NCI-H524 treated with DMSO at 0.1 percent for 48 hours (cell line): ENCODE measurements at places on chromosomes 11 and 22.

- no peak for DNase-seq
These were observed 79.1 kb downstream of the CDKN1C start for GRCh38 chr11:2806351-2807024.

- no peak for DNase-seq
These were observed 10.0 kb downstream of the ZNF143 start for GRCh38 chr11:9470765-9471164.

DNA sequence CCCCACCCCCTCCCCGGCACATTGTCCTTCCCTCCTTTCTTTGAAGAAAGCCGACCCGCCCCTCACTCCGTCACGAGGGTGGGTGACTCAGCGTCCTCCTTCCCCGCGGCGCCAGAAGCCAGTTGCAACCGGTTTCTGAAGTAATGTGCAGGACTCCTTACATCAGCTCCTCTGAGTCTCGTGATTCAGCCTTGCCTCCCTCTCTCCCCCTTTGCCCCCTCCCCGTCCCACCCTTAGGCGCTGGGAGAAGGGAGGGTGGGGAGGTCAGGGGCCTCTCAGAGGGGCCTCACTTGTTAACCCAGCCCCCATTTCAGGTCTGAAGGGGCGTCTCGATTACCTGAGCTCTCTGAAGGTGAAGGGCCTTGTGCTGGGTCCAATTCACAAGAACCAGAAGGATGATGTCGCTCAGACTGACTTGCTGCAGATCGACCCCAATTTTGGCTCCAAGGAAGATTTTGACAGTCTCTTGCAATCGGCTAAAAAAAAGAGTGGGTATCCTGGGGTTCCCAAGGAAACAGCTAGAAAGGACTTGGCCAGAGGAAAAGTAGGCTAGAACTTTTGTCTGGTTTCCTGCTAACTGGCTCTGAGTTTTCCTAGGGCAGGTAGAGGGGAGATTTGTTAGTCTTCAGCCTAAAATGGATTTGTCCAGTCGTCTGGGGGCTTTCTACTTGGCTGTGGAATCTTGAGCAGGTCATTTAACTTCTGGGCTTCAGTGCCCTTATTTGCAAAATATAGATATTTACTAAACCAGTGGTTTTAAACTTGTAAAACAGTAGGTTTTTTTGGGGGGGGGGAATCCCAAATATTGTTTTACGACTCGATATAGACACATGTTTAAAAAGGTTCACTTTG is 1.1 kb downstream of the SLC3A2 start:
- no peak for DNase-seq

- no peak for DNase-seq
These were observed 44.4 kb downstream of the INSC start for GRCh38 chr11:15159085-15159484.

- DNase-seq = no peak
These were observed 1.7 kb downstream of the YAP1 start for GRCh38 chr11:102111787-102112508.

DNA sequence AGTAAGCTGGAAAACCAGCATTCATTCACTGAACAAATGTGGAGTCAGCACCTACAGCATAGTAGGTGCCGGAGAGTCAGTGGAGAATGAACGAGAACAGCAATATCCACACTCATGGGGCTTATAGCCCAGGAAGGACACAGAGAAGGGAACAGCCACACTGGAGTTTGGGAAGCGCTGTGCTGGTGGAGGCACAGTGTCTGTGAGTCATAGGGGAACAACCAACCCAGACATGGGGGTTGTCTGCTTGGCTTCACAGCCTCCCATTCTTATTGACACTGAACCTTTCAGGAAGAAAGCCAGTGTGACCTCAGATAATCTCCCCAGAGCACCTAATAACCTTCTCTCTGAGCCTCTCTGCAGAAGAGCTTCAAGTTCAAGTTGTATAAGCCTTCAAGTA is 56.6 kb upstream of the UBASH3B start:
- DNase-seq = no peak

DNA sequence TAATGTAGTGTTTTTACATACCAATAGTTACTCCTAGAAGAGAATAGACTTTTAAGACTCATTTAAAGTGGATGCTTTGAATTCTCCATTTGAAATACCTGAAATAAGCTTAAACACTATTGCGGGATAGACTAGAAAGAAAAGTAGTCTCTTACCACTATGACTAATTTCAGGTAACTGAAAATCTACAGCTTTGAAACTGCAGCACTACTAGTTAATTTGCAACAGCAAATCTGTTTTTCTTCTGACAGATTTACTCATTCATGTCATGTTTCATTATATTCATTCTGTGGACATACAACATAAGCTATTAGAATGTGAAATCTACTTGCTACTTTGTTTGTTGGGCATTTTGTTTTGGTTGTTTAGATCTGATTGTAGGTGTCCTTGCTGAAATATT is 153.6 kb downstream of the MAML2 start:
- no peak for DNase-seq
